ENCODE measurements at places on chromosomes 7 and 10. TPM values are rescaled to one million over a fixed set of nuclear protein-coding genes. Genes with fewer than 3 reads are reported as not detected.

The TDRD1 gene
- total RNA-seq: 0.37 TPM

The STRIP2 gene
- total RNA-seq: 1.1 TPM

The SPDYE8 gene
- 0.11 TPM for total RNA-seq

The ANKRD26 gene
- total RNA-seq: 23.5 TPM

The C10orf62 gene
- 0.21 TPM for total RNA-seq
